Activated naive CD4-positive, alpha-beta T cell treated with anti-CD3 and anti-CD28 coated beads for 36 hours (primary cell): ENCODE measurements at places on chromosomes 11 and 22. TPM values are rescaled to one million over a fixed set of nuclear protein-coding genes. Genes with fewer than 3 reads are reported as not detected.

Gene SMIM35
- not detected for total RNA-seq

Gene UPK3A
- not detected for total RNA-seq

Gene TRIM51
- not detected for total RNA-seq

DNA sequence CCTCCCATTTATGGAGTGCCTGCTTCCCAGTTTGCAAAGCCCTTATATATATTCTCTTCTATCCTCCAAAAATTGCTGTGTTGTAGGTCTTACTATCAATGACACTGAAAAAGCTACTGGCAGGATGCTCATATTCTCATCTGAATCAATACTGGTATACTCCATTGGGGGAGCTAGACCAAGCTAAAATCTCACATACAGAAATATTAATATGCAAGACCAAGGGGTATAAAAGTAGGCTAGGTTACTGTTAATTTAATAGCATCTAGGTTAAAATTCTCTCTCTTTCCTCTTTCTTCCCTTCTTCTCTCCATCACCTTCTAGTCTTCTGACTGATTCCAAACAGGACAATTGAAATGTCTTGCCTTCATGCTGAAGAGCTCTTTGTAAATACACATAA, 17.1 kb upstream of the BDNF start:
- no peak overlapping the region for H3K27ac ChIP-seq
- H3K36me3 ChIP-seq: peaks cover 6% of the 10 kb centered on the region
- peaks cover 54% of the 10 kb centered on the region for H3K27me3 ChIP-seq
- peaks cover 18% of the 10 kb centered on the region for H3K4me1 ChIP-seq

DNA sequence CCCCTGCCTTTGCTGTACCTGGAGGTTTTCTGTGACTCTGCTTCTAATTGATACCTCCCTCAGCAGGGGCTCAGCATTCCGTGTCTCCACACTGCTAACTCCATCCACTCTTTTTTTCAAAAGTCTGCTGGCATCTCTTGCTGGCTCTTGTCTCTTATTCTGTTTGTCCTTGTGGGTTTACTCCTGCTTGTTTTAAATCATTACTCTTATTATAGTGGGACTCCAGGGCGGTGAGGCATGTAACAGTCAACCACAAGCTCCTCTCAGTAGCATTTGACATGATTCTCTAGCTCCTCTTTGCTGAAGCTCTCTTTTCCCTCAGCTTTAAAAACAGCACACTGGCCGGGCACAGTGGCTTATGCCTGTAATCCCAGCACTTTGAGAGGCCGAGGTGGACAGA, 260.2 kb upstream of the NARS2 start:
- H3K4me1 ChIP-seq: no peaks in the 10 kb centered on the region
- no peak for DNase-seq
- no peak overlapping the region for H3K27ac ChIP-seq
- no peak overlapping the region for H3K4me3 ChIP-seq
- H3K27me3 ChIP-seq: no peaks in the 10 kb centered on the region

GRCh38 chr11:1732418-1733008, 17.9 kb downstream of the IFITM10 start:
- H3K27me3 ChIP-seq: peaks cover 21% of the 10 kb centered on the region
- H3K27ac ChIP-seq: no peak overlapping the region
- DNase-seq: no peak
- H3K36me3 ChIP-seq: no peaks in the 10 kb centered on the region
- peaks cover 20% of the 10 kb centered on the region for H3K4me1 ChIP-seq

- H3K4me1 ChIP-seq: no peaks in the 10 kb centered on the region
- no peak for DNase-seq
- no peak overlapping the region for H3K27ac ChIP-seq
- H3K36me3 ChIP-seq: no peaks in the 10 kb centered on the region
- no peak overlapping the region for H3K4me3 ChIP-seq
Measured at GRCh38 chr11:89416961-89417360, 74.2 kb downstream of the NOX4 start.

DNA sequence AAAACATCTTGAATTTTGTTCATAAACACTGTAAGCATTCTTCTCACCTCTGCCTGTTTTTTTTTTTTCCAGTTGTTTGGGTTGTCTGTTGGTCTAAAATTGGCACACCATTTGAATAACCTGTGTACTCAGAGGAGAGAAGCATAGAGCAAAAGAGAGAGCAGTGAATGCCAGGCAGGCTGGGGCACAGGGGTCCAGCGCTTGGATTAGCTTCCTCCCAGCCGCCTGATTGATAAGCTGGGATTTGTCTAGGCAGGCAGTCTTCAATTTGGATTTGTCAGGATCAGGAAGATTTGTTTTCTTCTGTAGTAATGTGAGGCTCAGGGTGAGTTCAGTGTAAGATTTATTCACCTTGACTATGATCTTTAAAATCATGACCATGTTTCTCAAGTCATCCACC, 59.0 kb downstream of the ARL14EP start:
- no peak overlapping the region for H3K4me3 ChIP-seq
- peaks cover 10% of the 10 kb centered on the region for H3K27me3 ChIP-seq
- H3K4me1 ChIP-seq: no peaks in the 10 kb centered on the region
- H3K36me3 ChIP-seq: no peaks in the 10 kb centered on the region

- DNase-seq: no peak
Measured at GRCh38 chr11:27171376-27171958, 130.9 kb downstream of the BBOX1 start.

DNA sequence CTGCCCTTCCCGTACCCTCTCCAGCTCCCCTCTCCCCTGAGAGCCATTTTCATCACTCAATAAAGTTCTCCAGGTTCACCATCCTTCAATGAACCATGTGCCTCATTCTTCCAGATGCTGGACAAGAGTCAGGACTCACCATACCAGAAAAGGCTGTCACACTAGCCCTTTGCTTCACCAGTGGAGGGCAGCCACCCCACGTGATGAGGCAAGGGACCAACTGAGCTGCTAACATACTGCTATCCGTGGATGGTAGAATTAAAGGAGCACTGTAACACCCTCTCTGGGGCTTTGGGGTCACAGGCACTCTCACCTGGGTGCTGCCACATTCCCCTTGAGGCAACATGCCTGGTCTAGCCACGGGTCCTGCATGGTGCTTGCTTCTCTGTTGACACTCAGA, 13.1 kb upstream of the OR5I1 start:
- no peak for DNase-seq
- no peak overlapping the region for H3K27ac ChIP-seq
- no peak overlapping the region for H3K4me3 ChIP-seq
- no peaks in the 10 kb centered on the region for H3K4me1 ChIP-seq
- no peaks in the 10 kb centered on the region for H3K27me3 ChIP-seq
- H3K36me3 ChIP-seq: no peaks in the 10 kb centered on the region

- H3K27me3 ChIP-seq: no peaks in the 10 kb centered on the region
- H3K27ac ChIP-seq: no peak overlapping the region
- DNase-seq: no peak
- peaks cover 2% of the 10 kb centered on the region for H3K36me3 ChIP-seq
- no peaks in the 10 kb centered on the region for H3K4me1 ChIP-seq
Measured at GRCh38 chr22:23023294-23023693, 47.0 kb upstream of the GNAZ start.

- DNase-seq: no peak
- no peaks in the 10 kb centered on the region for H3K4me1 ChIP-seq
- no peaks in the 10 kb centered on the region for H3K36me3 ChIP-seq
- no peak overlapping the region for H3K4me3 ChIP-seq
- no peak overlapping the region for H3K27ac ChIP-seq
Measured at GRCh38 chr11:76248210-76248609, 41.9 kb upstream of the WNT11 start.

DNA sequence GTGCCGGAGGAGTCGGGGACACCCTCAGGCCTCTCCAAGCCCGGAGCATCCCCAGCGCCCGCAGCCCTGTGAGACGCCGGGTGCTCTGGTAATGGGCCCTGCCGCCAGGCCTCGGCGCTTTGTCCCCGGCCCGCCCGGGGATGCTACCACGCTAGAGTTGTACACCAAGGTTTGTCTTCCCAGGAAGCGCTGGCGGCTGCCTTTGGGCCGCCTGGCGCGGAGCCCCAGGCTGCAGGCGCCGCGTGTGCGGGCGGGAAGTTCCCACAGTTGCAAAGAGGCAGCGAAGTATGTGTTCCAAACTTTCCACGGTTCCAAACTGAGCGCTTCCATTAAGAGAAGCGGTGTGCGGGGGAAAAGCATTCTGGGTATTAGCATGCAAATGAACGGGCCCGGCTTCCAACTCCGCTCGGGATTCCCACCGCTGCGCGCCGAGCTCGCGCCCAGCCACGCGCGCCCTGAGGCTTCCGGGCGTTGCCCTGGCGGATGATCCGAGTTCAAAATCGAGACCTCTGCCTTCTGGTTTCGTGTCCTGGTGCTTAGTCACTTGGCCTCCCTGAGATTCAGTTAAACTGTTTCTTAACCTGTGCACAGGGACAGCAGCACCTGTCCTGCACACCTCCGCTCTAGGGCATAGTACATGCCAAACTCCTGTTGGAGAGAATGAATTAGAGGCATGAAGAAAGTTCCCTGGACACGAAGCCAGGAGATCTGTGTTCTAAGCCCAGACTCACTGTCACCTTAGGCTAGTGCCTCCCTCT, 1.3 kb upstream of the PATZ1 start:
- H3K27ac ChIP-seq: peak overlapping the region; percentile 91
- peak; percentile 80 for DNase-seq
- peak overlapping the region; percentile 80 for H3K4me3 ChIP-seq
- peaks cover 26% of the 10 kb centered on the region for H3K4me1 ChIP-seq
- no peaks in the 10 kb centered on the region for H3K27me3 ChIP-seq

GRCh38 chr11:31366795-31367194, 2.7 kb downstream of the DCDC1 start:
- DNase-seq: peak; percentile 10
- no peaks in the 10 kb centered on the region for H3K27me3 ChIP-seq
- peak overlapping the region; percentile 6 for H3K27ac ChIP-seq

DNA sequence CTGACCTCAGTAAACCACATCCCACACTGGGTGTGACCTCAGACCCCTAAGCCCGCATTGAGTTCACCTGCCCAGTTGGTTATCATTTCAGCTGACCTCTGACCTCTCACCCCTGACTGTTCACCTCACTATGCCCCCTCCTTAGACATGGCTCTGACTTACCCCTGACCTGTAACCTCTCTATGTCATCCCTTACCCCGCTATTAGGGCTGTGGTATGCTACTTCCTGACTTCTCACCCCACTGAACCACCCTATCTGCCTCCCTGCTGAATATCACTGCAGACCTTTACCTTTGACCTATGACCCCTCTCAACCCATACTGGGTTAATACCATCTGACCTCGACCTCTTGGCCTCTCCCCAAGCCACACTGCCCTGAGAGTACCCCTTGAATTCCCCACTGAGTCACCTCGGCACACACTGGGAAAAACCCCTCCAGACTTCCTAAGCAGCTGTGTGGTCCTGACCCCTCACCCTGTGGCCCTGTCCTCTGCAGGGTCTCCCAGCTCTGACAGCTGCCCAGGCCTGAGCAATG, 8.3 kb downstream of the PLCB3 start:
- no peak for DNase-seq
- H3K4me1 ChIP-seq: peaks cover 7% of the 10 kb centered on the region
- H3K27ac ChIP-seq: no peak overlapping the region
- H3K36me3 ChIP-seq: peaks cover 2% of the 10 kb centered on the region
- no peak overlapping the region for H3K4me3 ChIP-seq
- no peaks in the 10 kb centered on the region for H3K27me3 ChIP-seq

DNA sequence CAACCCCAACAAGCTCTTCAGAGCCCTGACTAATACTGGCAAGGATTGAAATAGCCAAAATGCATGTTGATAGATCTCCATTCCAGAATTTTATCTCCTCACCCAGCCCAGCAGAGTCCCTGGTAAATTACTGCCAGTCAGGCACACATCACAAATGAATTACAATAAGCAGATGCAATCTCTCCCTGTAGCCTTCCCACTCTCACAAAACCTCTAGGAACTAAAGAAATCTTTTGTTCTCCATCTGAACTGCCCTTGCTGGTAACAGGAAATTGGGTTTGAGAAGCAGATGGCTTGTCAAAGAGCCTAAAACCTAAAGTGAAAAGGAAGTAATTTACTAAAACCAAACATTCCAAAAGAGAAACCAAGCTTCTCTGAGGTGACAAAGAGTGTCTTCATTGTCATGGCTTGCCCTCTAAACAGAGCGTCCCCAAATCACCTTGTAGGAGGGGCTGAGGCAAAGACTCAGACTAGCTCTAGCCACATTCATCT, 59.5 kb downstream of the FAM168A start:
- no peak overlapping the region for H3K4me3 ChIP-seq
- DNase-seq: peak; percentile 52
- peak overlapping the region; percentile 59 for H3K27ac ChIP-seq
- no peaks in the 10 kb centered on the region for H3K27me3 ChIP-seq

- H3K4me3 ChIP-seq: peak overlapping the region; percentile 64
- peaks cover 30% of the 10 kb centered on the region for H3K4me1 ChIP-seq
- H3K27me3 ChIP-seq: peaks cover 4% of the 10 kb centered on the region
- H3K27ac ChIP-seq: no peak overlapping the region
- H3K36me3 ChIP-seq: peaks cover 3% of the 10 kb centered on the region
Measured at GRCh38 chr11:75768909-75769771, 562 bp downstream of the DGAT2 start.
